ENCODE measurements at places on chromosomes 1 and 21.

DNA sequence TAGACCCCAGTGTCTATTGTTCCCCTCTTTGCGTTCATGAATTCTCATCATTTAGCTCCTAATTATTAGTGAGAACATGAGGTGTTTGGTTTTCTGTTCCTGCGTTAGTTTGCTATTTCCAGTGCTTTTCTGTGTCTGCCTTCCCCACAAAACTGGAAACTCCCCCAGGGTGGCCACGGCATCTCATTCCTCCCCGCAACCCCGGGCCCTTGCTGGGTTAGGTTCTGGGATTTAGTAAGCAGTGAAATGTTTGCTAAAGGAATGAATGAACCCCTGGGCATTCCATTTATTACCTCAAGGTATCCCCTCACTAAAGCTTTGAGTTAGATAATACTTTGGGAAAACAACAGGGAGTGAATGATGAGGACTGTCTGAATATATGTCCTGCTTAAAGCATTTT is 142.9 kb downstream of the GLUL start:
- no peak for DNase-seq

DNA sequence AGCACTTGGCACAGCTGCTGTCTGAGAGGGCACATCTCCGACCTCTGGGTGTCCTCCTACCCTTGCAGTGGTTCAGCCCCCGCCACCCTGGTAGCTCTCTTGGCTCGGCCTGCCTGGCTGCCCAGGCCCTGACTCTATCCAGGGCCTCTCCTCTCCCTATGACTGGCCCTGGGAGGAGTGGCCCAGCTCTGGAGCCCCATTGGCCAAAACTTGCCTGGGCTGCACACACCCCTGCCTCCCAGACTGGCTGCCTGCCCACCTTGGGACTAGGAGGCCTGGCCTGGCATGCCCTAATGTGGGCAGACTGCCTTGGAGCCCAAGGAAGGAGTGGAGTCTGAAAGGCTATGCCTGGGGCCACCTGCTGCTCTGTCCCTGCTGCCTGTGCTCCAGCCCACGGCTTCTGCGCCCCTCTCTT is 33.6 kb downstream of the ACOT11 start:
- no peak for DNase-seq

GRCh38 chr1:164843743-164844500 is 284.9 kb downstream of the PBX1 start:
- no peak for DNase-seq

DNA sequence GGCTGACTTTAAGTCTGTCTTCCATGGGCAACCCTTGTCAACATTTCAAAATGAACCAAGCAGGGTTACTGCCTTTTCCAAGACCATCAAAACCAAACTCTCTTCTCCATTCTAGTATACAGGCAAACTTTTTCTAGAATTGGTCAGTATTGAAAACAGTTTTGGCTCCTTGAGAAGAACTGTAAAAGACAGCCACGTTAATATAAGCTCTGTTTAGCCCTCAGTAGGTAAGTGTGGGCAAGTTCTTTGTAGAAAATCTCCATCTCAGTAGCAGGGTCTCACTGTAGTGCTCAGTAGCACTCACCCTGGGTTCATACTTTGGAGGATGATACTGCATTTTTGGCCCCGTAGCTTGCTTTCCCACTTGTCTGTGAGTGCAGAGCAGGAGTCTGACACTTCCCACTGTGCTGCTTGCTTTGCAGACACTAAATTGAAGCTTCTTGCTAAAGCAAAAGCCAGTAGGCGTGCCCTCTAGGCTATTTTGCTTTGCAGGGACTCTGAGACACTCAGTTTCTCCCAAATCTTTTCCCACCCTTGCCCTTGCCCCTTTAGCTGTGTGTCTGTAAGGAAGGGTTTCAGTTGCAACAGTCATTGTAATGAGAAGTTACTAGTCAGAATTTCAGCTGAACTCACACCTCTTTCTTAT is 34.3 kb upstream of the CACYBP start:
- no peak for DNase-seq

DNA sequence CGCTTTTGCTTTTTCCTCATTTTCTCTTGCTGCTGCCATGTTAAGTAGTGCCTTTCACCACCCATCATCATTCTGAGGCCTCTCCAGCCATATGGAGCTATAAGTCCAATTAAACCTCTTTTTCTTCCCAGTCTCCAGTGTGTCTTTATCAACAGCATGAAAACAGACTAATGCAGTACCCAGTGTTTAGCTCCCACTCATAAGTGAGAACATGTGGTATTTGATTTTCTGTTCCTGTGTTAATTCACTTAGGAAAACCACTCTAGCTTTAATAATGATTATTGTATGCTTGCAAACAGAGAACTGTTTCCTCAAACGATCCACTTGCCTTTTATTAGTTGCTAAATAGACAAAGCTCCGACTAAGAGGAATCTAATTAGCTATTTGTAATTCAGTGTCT is 43.3 kb downstream of the IL23R start:
- DNase-seq: no peak

- DNase-seq: no peak
These were observed 1.2 kb upstream of the SLC25A33 start for GRCh38 chr1:9537863-9538668.

DNA sequence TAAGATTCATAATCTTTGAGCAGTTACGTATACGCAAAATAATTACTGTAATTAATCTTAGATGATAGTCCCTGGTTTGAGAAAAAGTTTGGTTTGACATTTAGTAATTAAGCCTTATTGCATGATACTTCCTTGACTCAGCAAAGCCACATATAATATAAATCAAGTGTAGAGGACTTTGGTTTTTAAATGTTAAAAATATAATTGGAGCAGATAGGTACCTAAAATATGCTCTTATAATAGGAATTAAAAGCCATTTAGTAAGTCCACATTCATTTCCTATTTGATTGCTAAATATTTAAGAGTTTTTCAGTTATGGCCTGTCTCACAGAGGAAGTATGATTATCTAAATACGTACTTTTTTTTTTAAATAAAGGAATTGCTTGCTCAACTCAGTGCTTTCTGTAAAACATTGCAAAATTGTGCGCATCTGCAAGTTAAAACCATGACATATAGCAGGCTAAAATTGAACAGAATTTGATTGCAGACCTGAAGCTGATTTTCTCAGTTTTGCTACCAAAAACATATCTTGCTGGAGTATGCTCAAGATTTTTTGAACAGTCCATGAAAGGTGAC is 20.4 kb downstream of the RPE65 start:
- DNase-seq: no peak

DNA sequence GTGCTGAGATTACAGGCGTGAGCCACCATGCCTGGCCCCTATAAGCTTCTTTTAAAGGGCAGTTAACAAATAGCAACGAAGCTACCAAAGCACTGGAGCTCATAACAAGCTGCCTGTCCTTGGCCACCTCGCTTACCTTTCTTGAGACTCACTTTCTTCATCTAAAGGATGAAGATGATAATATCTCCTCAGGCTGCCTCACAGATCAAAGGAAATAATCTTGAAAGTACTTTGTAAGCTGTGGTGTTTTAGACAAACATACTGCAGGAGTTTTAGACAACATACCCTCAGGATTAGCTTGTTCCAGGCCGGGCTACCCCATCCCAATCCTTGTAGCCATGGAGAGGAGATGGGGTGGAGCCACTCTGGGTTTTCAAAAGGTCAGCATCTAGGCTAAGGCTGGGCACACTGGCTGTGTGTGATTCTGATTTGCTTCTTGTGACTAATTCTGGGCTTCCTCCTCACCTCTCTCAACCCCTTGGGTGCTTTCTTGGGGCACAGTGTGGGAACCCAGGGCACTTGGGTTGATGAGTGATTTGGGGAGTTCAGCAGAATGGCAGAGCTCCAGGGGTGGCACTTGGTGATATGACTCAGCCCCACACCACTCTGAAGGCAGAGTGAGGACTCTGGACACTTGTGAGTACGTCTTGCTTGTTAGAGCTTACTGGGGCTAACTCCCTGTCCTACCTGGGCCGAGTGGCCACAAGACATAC is 5.2 kb downstream of the GPR25 start:
- no peak for DNase-seq

GRCh38 chr1:11429226-11429625 is 49.7 kb upstream of the DISP3 start:
- no peak for DNase-seq

GRCh38 chr1:1073743-1074587 is at the start of gene RNF223:
Gene RNF223, minus strand, starts transcription at chr1:1074306. Its CDS starts 1,740 bp downstream, at chr1:1072566.
- no peak for DNase-seq

GRCh38 chr1:62676611-62677356 is 11.4 kb downstream of the DOCK7 start:
- DNase-seq: no peak

DNA sequence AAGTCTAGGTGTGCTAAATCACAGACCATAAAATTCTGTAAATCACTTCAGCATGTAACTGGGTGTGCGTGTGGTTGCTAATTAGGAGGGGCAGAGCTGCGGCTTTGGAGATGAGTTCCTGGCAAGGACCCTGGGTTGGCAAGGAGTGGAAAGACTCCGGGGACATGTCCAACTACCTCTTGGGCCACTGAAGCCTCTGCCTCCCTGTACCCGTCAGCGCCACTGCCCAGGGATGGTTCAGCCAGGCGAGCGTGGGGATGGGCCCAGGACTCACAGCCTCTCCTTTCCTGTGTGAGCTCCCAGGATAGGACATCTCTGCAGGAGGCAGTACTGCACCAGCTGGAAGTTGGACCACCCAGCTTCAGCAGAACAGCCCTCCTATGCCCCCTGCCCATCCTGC is 386.4 kb upstream of the VAMP3 start:
- DNase-seq: no peak

GRCh38 chr1:111556325-111557037 is 53.0 kb upstream of the ADORA3 start:
- no peak for DNase-seq

GRCh38 chr1:185014941-185015340 is 30.4 kb upstream of the RNF2 start:
- DNase-seq: no peak

DNA sequence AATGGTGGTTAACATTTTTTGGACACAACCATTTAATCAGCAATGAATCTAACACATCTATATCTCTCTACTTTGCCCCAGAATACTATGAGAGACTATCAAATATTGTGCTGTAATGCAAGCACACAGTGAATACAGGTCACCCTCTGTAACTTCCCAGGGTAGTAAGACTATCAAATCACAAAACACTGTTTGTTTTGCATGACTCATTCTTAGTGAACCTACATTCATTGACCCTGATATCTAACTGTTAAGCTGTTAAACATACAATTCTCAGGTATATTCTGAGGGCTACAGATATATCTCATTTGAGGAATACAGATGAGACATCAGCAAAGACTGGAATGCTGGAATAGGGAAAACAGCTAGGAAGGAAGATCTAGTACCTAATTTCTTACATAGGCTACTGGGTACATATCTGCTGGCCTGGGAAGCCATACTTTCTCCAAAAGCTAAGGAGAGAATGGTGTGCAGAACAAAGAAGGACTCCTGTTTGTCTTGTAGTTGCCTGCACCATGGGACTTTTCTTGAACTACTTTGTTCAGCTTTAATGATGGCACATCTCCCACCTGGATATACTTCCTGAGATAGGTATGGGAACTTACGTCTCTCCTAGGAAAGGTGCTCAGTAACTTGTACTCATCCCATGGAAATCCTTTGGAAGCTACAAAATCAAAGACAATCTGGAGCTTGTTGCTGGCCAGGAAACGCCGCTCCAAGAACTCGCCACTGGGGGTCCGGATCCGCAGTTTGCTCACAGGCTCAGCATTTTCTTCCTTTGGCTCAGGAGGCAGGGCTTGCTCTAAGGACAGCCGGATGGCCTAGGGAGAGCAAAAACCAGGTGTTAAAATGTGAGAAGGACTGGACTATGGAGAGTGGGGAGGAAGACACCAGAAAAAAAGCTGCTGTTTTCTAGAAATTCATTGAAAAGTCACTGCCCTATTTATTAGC is 51.9 kb upstream of the DMRTA2 start:
- DNase-seq: no peak

- no peak for DNase-seq
These were observed 54.4 kb upstream of the NEK7 start for GRCh38 chr1:198102454-198102827.

DNA sequence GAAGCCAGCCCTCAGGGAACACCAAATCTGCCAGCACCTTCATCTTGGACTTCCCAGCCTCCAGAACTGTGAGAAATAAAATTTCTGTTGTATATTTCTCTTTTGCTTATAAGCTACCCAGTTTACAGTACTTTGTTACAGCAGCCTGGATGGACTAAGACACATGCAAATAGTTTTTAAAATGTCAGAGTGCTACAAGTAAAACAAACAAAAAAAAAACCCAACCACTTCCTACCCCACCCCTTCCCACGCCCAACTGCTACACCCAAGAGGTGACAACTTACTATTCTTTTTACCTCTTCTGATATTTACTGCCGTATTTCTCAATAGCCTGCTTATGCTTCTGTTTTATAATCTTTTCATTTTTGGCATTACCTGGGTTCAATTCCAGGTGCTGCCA is 8.6 kb upstream of the SPSB1 start:
- DNase-seq: no peak

- DNase-seq: no peak
These were observed 59.9 kb downstream of the SYT6 start for GRCh38 chr1:114093624-114094362.

- DNase-seq: no peak
These were observed 43.8 kb upstream of the DMBX1 start for GRCh38 chr1:46445773-46446256.

- DNase-seq: no peak
These were observed 6.9 kb downstream of the DMAP1 start for GRCh38 chr1:44220001-44220751.

- DNase-seq: no peak
These were observed 21.5 kb upstream of the FAM43B start for GRCh38 chr1:20530901-20531300.

DNA sequence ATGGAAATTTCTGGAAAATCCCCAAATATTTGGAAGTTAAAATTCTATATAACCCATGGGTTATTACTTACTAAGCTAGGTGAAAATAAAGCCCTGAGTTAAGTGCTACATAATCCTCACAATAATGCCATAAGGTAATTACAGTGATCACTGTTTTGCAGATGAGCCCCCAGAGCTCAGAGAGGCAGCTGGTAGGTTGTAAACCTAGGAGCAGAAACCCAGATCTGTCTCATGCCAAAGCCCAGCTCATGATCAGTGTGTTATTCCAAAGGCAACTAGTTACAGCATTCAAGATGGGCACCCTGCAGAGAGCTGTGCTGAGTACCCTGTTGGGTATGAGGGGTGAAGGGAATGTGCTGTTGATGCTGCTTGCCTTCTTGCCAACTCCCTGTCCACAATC is 10.8 kb upstream of the MYOG start:
- no peak for DNase-seq

- no peak for DNase-seq
These were observed 20.3 kb upstream of the TXLNA start for GRCh38 chr1:32159189-32159588.

GRCh38 chr1:21550866-21551475 is 41.7 kb downstream of the ALPL start:
- DNase-seq: no peak
